ENCODE measurements at places on chromosomes 2 and 18.

DNA sequence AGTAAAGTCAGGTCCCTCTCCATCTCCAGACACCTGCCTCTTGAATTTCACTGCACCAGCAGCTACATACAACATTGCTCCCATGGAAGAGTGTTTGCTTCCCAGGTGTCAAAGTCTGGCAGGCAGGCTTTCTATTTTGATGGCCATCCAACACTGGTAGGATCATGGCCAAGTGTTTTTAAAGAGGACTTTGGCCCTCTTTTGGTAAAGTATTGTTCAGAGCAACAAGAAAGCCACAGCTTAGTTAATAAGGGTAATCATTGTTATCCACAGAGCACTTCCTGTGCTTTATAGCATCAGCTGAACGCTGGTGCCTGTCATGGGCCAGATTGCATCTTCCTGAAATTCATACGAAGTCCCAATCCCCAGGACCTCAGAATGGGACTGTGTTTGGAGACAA is 133.2 kb downstream of the NCK2 start:
- no peak for DNase-seq

GRCh38 chr2:16614314-16614860 is 51.2 kb downstream of the CYRIA start:
- DNase-seq, result no peak

GRCh38 chr2:144201126-144201525 is 318.8 kb downstream of the ZEB2 start:
- no peak for DNase-seq

GRCh38 chr18:38368246-38368645 is 802.6 kb upstream of the CELF4 start:
- DNase-seq, result no peak

DNA sequence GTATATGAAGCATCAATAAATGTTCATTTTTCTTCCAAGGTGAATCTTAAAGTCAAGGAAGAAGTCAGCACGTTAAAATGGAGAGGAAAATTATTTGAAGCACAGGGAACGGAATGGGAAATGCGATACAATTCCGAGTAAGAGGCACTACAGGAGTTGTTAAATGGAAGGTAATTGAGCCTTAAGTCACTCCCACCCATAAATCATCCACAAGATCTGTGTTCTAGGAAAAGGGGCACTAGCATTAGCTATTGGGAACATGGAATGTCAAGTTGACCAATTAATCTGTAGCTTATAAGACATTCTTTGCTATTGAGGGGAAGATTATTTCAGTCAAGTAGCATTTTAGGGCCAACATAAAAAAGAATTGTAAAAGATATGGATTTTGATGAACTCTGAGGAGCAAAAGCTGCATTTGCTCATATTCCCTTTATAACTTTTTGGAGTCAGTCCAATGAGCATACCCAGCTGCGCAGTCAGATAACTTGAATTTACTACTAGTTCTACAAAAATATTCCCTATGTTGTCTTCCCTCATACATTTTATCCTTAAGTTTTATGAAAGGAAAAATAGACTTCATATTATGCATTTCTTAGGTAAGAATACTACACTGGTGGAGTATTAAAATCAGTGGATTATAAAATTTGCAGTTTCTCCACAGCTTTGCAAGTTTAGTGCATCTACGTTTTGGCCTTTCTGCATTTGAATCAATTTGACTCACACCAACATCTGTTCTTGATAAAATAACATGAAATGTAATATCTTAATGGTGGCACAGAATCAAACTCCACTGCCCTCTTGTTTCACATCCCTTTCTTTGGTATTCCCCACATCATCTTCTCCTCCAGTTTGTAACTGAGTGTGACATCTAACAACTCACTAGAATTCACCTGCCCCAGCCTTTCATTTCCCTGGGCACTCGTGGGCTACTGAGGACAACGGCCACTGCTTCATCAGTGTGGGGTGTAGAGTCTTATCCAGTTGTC is 95.6 kb downstream of the SP3 start:
- no peak for DNase-seq

DNA sequence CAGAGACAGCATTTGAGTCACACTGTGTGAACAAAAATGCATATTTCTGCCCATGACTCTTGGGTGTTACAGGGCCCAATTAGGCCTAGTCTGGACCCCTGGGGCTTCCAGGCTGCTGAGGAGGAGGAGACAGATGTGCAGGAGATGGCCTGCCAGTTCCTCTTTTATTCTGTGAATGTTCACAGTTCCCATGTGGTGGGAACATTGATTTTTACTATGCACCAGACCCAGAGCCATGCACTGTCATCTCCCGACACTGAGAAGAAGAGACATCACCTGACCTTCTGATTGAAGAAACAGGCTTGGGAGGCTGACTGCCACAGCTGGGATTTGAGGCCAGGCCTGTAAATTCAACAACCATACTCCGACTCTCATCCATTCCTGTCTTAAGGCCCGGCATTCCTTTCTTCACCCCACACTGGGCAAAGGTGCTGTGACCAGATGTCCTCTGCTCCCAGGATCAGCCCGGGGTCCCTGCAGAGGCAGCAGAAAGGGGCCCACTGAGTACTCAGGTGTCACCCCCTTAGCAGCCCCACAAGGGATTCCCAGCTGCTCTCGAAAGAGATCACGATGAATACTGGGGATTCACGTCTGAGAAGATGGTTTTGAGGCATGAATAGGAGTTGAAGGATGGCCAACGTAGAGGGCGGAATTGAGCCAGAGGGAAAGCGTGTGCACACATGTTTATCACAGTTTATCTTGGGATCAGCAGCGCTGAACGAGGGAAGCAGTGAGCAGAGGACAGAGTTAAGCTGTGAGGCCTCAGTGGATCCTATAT is 3.6 kb upstream of the TFCP2L1 start:
- no peak for DNase-seq

DNA sequence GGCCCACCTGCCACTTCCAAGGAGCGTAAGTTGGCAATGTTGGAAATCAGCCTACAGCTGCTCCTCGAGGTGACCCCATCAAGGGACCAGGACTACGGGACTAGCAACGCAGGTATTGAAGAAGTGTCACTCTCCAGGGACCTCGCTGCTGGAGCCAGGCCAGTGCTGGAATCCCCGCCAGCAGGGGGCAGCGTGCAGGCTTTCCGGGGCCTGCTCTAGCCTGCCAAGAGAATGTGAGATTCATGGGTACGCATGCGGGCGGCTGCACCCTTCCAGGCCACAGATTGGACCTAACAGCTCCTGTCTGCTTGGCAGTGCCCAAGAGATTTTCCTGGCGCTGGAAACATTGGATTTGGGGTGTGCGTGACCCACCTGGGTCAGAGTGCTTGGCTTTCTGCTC is 182.8 kb upstream of the RAB12 start:
- DNase-seq, result no peak

DNA sequence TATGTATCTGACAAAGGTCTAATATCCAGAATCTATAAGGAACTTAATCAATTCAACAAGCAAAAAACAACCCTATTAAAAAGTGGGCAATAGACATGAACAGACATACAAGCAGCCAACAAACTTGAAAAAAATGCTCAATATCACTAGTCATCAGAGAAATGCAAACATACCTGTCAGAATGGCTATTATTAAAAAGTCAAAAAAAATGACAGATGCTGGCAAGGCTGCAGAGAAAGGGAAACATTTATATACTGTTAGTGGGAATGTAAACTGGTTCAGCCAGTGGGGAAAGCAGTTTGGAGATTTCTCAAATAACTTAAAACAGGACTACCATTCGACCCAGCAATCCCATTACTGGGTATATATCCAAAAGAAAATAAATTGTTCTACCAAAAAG is 21.6 kb downstream of the SESTD1 start:
- no peak for DNase-seq

DNA sequence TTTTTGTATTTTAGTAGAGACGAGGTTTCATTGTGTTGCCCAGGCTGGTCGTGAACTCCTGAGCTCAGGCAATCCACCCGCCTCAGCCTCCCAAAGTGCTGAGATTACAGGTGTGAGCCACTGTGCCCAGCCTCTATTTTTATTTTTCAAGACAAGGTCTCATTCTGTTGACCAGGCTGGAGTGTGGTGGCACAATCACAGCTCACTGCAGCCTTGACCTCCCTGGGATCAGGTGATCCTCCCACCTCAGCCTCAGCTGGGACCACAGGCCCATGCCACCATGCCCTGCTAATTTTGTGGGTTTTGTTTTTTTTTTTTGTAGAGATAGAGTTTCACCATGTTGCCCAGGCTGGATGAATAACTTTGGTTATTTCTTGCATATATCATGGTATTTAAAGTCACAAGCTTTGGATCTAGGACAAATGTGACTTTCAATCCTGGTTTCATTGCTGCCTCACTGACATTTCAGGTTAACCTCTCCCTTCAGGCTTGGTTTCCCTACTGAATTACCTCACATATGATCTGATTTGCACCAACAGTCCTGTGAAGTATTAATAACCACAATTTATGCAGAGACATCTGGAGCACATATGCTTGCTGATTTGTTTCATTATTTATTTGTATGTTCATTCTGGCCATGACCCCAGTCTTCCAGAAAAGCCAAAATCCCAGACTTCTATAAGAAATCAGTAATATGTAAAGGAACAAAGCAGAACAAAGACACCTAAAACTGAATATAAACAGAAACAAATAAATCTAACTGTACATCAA is 17.5 kb upstream of the RAB31 start:
- no peak for DNase-seq

DNA sequence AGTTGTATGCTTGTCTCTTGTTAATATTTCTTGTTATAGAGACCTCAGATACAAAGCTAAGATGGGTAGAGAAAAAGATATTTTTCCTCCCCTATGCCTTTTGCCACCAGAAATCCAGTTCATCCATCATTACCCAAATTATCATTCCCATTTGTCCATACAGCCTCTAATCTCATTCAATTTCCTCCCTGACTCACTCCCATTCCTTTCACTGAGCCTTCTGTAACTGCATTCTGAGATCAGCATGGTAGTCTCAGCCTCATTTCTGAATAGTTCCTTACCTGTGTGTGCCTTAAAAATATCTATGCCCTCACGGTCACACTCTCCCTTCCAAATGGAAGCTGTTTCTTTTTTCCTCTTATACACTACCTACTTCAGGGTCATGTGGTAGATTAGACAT is 15.7 kb upstream of the PIK3C3 start:
- DNase-seq, result no peak

- DNase-seq, result no peak
Measured at GRCh38 chr2:75459565-75460310, 101.0 kb downstream of the EVA1A start.

All from CD4-positive, alpha-beta T cell treated with Interferon alpha-2 for 1 hour (primary cell).